Natural killer cell (primary cell): ENCODE measurements at places on chromosomes 2 and 18. TPM values are rescaled to one million over a fixed set of nuclear protein-coding genes. Genes with fewer than 3 reads are reported as not detected.
A peak's percentile ranks its signal among the peaks of the same experiment; 100 is the strongest.

- DNase-seq: no peak
- H3K27ac ChIP-seq: peak overlapping the region; percentile 92
- no peak overlapping the region for H3K4me3 ChIP-seq
- H3K27me3 ChIP-seq: no peaks in the 10 kb centered on the region
These were observed 1.1 kb downstream of the ZNF513 start for GRCh38 chr2:27379383-27379835.

DNA sequence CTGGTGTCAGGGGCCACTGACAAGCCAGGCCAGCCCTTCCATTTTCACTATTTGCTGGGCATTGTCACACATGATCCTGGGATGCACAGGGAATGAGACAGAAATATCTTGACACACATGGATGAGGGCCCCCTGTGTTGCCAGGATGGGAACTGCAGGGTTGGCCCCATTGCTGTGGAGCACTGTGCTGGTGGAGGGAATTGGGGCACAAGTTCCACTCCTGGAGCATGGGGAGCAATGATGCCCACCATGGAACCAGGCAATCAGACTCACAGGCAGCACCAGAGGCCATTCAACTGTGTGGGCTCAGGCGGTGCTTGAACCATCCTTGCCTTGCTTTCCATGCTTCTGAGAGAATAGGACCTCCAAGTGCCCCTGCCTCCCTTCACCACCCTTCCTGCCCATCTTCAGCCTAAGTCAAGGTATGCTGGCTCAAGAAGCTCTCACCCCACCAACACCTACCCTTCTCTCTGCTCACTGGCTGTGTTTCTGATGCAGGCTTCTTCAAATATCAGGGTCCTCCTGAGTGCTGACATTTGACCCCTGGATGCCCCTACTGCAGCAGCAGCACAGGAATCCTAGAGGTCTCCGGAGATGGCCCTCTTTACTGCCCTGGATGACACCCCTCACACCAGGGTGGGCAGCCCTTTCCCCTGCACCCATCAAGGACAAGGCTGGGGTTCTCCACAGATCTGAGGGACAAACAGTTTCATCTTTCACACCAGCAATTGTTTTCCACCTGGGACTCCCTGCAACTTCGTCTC, 11.0 kb downstream of the ADRA2B start:
- H3K36me3 ChIP-seq: no peaks in the 10 kb centered on the region
- H3K4me3 ChIP-seq: no peak overlapping the region
- H3K4me1 ChIP-seq: no peaks in the 10 kb centered on the region
- no peak overlapping the region for H3K27ac ChIP-seq

GRCh38 chr2:232529806-232530547, 4.0 kb downstream of the CHRND start:
- H3K27me3 ChIP-seq: no peaks in the 10 kb centered on the region
- peaks cover 15% of the 10 kb centered on the region for H3K4me1 ChIP-seq
- no peak overlapping the region for H3K4me3 ChIP-seq
- no peak for DNase-seq

DNA sequence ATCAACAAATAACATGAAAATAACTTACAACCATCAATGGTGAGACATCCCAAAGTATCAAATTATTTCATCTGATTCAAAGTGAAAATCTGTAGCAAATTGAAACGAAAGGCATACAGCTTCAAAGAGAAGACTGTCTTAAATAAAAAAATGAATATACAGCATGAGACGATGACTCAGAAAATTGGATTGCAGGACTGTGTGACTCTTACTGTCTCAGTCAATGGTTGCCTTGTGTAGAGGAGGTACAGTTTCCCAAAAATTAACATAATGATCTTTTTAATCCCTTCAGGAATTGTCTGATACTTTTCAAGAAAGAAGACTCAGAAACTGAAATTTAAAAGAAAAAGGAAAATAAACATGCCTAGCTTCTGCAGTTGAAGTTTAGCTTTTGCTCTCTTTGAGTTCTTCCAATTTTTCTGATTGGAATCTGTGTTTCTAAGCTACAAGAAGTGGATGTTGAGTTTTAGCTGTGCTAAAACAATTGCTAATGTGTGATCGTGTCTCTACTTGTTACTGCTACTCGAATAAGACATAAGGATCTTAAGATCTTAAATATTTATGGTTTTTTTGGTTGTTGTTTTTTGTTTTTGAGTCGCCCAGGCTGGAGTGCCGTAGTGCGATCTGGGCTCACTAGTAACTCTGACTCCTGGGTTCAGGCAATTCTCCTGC, 41.1 kb upstream of the EPB41L3 start:
- H3K4me3 ChIP-seq: no peak overlapping the region
- no peak for DNase-seq
- H3K36me3 ChIP-seq: no peaks in the 10 kb centered on the region
- no peaks in the 10 kb centered on the region for H3K27me3 ChIP-seq

DNA sequence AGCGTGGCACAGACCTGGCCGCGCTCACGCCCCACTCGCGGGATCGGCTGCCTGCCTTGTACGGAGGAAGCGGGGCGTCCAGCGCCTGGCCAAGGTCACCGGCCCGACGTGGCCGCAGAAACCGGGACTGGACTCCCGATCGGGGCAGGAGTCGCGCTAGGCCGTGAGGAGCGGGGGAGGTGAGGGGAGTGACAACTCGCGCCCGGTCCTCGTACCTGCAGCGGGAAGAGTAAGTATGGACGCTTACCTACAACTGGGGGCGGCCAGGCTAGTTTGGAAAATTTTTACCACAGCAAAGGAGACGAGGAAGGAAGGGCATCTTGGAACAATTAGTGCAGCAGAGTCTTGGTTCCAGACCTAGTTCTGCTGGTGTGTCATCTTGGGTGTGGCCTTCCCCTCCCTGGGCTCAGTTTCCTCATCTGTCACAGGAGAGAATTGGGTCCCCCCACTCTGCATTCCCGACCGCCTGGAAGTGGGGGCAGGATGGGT, 693 bp downstream of the UBE2F start:
- H3K27me3 ChIP-seq: no peaks in the 10 kb centered on the region
- peaks cover 46% of the 10 kb centered on the region for H3K4me1 ChIP-seq
- peak; percentile 33 for DNase-seq
- peak overlapping the region; percentile 47 for H3K27ac ChIP-seq

DNA sequence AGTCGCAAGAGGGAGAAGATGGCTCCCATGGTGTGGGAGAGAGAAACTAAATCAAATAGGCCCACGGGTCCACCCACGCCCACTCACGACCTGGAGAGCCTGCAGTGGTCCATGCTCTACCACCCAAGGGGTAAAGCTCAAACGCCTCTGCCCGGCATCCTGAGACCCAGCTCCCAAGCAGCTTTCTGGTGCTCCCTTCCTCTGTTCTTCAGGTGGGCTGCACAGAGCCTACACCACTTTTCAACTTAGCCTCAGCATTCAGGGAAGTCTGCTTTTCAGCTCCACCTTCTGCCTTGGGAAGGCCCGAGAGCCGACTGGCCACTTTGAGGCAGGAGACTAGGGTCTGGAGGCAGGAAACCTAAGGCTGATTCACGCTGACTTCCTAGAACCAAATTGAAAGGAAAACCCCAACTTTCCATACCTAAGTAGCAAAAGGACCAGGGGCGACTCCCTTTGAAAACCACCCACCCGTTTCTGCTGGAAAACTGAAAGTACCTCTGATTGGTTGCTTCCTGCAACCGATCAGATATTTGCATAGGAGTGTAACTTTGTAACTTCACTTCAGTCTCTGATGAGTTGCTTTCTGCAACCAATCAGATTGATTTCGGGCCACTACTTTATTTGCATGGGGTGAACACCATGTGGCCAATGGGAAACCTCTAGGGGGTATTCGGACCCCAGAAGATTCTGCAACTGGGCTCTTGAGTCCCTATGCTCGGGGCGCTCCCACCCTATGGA, 26.8 kb upstream of the SPATA3 start:
- DNase-seq: no peak
- H3K27me3 ChIP-seq: no peaks in the 10 kb centered on the region
- no peak overlapping the region for H3K27ac ChIP-seq

GRCh38 chr2:181036848-181037603, 56.6 kb downstream of the UBE2E3 start:
- no peaks in the 10 kb centered on the region for H3K27me3 ChIP-seq
- no peak overlapping the region for H3K4me3 ChIP-seq
- no peaks in the 10 kb centered on the region for H3K36me3 ChIP-seq
- H3K27ac ChIP-seq: no peak overlapping the region
- no peak for DNase-seq

- peaks cover 14% of the 10 kb centered on the region for H3K4me1 ChIP-seq
- no peak overlapping the region for H3K27ac ChIP-seq
- DNase-seq: no peak
- no peak overlapping the region for H3K4me3 ChIP-seq
- no peaks in the 10 kb centered on the region for H3K27me3 ChIP-seq
These were observed 115.6 kb downstream of the ZNF516 start for GRCh38 chr18:76379226-76380126.

DNA sequence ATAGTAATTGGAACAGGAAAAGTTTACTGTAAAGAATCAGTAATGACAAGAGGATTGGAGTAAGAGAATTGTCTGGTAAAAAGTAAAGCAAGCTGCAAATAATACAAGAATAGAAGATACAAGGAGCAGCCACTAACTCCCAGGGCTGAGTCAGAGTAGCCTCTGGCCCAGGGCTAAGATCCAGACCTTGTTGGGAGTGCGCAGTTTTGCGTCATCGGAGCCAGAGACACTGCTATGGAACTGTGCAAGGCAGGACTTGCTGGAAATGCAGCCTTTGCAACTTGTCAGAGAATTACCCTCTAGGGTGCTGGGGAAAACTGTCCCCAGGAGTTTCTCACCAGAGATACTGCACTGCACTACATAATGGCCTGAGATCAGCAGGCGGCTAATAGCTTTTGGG, 135.2 kb downstream of the NYAP2 start:
- no peaks in the 10 kb centered on the region for H3K4me1 ChIP-seq
- DNase-seq: no peak
- no peak overlapping the region for H3K4me3 ChIP-seq
- no peaks in the 10 kb centered on the region for H3K36me3 ChIP-seq

DNA sequence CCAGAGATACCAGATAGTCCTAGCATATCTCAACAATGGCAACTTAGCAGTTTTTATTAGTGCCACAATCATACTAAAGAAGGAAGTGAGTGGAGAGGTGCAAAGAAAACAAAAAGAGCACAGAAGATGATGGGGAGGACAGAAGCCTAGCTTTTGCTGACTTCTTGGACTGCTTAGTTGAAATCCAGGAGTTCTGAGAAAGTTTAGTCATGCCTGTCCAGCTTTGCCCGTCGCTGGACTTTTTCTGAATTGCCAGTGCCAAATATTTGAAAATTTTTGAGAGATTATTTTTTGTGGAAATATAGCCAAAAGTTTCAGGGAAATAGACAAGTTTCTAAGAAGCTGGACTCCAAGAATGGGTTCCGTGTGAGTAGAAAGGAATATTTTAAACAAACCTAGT, 558.7 kb upstream of the TNP1 start:
- no peaks in the 10 kb centered on the region for H3K4me1 ChIP-seq
- DNase-seq: no peak
- H3K27ac ChIP-seq: no peak overlapping the region
- peaks cover 3% of the 10 kb centered on the region for H3K27me3 ChIP-seq
- no peaks in the 10 kb centered on the region for H3K36me3 ChIP-seq

- no peaks in the 10 kb centered on the region for H3K36me3 ChIP-seq
- H3K27ac ChIP-seq: no peak overlapping the region
- peaks cover 6% of the 10 kb centered on the region for H3K4me1 ChIP-seq
- no peak overlapping the region for H3K4me3 ChIP-seq
These were observed 40.1 kb upstream of the GPD2 start for GRCh38 chr2:156396126-156396525.

GRCh38 chr18:24987303-24988252, 364.4 kb downstream of the ZNF521 start:
- H3K27me3 ChIP-seq: no peaks in the 10 kb centered on the region
- no peak for DNase-seq
- no peaks in the 10 kb centered on the region for H3K4me1 ChIP-seq
- H3K27ac ChIP-seq: no peak overlapping the region

GRCh38 chr2:215328066-215328465, 16.2 kb downstream of the ATIC start:
- peaks cover 62% of the 10 kb centered on the region for H3K36me3 ChIP-seq
- H3K27ac ChIP-seq: no peak overlapping the region
- no peaks in the 10 kb centered on the region for H3K27me3 ChIP-seq
- no peak for DNase-seq
- no peak overlapping the region for H3K4me3 ChIP-seq
- H3K4me1 ChIP-seq: no peaks in the 10 kb centered on the region

DNA sequence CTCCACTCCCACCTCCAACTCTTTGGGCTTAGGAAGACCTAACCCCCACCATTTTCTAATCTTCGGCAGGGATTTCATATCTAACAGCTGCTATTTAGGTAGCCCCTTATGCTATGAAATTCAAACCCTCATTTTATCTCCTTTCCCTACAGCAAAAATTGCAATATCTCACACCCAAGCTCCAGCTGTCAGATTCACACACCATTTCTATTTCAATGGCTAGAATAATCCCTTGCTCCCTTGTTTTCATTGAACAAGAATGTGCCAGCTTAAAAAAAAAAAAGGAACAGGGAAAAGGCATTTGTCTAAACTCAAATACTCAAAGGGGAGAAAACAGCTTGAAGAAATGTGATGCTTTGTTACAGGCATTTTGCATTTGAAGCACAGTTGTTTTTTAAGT, 850.6 kb upstream of the ACVR2A start:
- DNase-seq: no peak
- H3K36me3 ChIP-seq: no peaks in the 10 kb centered on the region
- H3K4me1 ChIP-seq: no peaks in the 10 kb centered on the region
- H3K4me3 ChIP-seq: no peak overlapping the region
- H3K27ac ChIP-seq: no peak overlapping the region
- H3K27me3 ChIP-seq: no peaks in the 10 kb centered on the region

DNA sequence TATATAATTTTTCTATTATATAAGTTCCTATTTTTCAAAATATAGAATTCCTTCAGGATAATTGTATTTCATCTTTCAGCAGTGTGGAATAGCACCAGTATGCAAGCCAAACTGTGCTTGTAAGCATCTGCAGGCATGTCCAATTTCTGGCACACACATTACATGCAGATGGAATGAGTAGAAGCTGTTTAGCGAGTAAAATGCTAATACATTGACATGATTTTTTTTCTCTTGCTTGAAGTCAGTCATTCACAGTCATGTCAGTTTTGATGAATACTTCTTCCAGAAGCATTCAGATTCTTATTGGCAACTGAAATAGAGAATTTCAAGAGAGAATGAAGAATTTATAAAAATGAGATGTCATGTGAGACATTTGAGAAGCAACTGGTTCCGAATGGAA, 109.4 kb downstream of the CERS6 start:
- H3K4me1 ChIP-seq: no peaks in the 10 kb centered on the region
- H3K27me3 ChIP-seq: no peaks in the 10 kb centered on the region
- H3K36me3 ChIP-seq: peaks cover 9% of the 10 kb centered on the region
- no peak for DNase-seq

GRCh38 chr2:191417746-191418145, 172.5 kb downstream of the MYO1B start:
- no peaks in the 10 kb centered on the region for H3K27me3 ChIP-seq
- H3K4me3 ChIP-seq: no peak overlapping the region
- H3K36me3 ChIP-seq: no peaks in the 10 kb centered on the region
- H3K27ac ChIP-seq: no peak overlapping the region

GRCh38 chr18:50358844-50359243, 16.0 kb upstream of the SKA1 start:
- no peaks in the 10 kb centered on the region for H3K36me3 ChIP-seq
- H3K4me1 ChIP-seq: peaks cover 6% of the 10 kb centered on the region
- no peaks in the 10 kb centered on the region for H3K27me3 ChIP-seq

- no peaks in the 10 kb centered on the region for H3K4me1 ChIP-seq
- no peak overlapping the region for H3K4me3 ChIP-seq
- no peaks in the 10 kb centered on the region for H3K27me3 ChIP-seq
These were observed 38.9 kb upstream of the SERPINE2 start for GRCh38 chr2:224077773-224078507.

POMC gene
- total RNA-seq: 6.0 TPM

EPAS1 gene
- total RNA-seq: 61.4 TPM

SEPTIN10 gene
- 0.33 TPM for total RNA-seq

HTR2B gene
- not detected for total RNA-seq

RESP18 gene
- total RNA-seq: not detected

ALLC gene
- total RNA-seq: not detected

MROH2A gene
- total RNA-seq: not detected

UNC80 gene
- total RNA-seq: not detected

SPATA3 gene
- total RNA-seq: not detected

CXCR1 gene
- total RNA-seq: 19.2 TPM

ANTXR1 gene
- not detected for total RNA-seq

ZNG1B gene
- total RNA-seq: 19.1 TPM
